Activated naive CD4-positive, alpha-beta T cell treated with anti-CD3 and anti-CD28 coated beads for 36 hours (primary cell): ENCODE measurements at places on chromosomes 2 and 18. TPM values are rescaled to one million over a fixed set of nuclear protein-coding genes. Genes with fewer than 3 reads are reported as not detected.

DNA sequence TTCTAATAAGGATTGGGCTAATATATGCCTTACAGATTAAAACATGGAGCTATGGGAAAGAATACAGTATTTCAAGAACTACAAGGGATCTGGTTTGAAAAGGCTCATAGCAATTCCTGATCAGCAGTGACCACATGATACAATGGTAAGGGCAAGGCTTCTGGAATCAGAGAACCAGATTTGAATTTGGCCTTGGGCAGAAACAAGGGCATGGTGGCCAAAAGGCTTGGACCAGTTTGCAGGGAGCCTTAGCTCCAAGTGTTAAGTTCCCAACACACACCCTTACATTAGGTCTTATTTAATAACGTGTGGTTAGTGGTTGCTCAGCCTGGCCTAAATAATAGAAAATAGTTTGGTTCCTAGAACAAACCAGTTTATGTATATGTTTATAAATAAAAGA is 87.7 kb downstream of the ZAP70 start:
- no peaks in the 10 kb centered on the region for H3K4me1 ChIP-seq
- peaks cover 11% of the 10 kb centered on the region for H3K36me3 ChIP-seq
- H3K4me3 ChIP-seq, result no peak overlapping the region
- no peak for DNase-seq
- H3K27me3 ChIP-seq, result no peaks in the 10 kb centered on the region
- no peak overlapping the region for H3K27ac ChIP-seq

CERKL gene
- 0.14 TPM for total RNA-seq

KLHL41 gene
- total RNA-seq, result not detected

C1GALT1C1L gene
- not detected for total RNA-seq

KCNG2 gene
- not detected for total RNA-seq

DNA sequence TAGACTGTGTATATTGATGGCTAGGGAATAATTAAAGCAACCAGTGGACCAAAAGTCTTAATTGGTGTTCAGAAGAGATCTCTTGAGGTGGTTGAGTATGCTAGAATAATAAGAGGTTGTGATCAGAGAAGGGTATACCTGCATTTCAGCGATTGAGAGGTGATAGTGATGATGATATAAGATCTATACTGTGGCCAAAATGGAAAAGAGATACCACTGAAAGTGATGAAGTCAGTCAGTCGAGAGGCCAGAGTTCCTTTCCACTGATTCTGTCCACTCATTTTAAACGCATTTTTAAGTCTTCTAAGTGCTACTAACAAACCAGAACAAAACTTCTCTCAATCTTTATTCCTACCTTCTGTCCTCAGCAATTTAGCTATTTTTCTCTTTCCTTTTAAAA is 32.9 kb downstream of the ACTR3 start:
- peaks cover 25% of the 10 kb centered on the region for H3K4me1 ChIP-seq
- H3K27ac ChIP-seq, result no peak overlapping the region
- no peak for DNase-seq
- H3K27me3 ChIP-seq, result no peaks in the 10 kb centered on the region

- no peak overlapping the region for H3K27ac ChIP-seq
- H3K4me3 ChIP-seq, result no peak overlapping the region
- no peaks in the 10 kb centered on the region for H3K4me1 ChIP-seq
- no peak for DNase-seq
- H3K36me3 ChIP-seq, result no peaks in the 10 kb centered on the region
Observed at GRCh38 chr2:64899081-64899865, 89.9 kb upstream of the SLC1A4 start.
